ENCODE measurements at places on chromosomes 6 and 20. TPM values are rescaled to one million over a fixed set of nuclear protein-coding genes. Genes with fewer than 3 reads are reported as not detected.
A peak's percentile ranks its signal among the peaks of the same experiment; 100 is the strongest.

DNA sequence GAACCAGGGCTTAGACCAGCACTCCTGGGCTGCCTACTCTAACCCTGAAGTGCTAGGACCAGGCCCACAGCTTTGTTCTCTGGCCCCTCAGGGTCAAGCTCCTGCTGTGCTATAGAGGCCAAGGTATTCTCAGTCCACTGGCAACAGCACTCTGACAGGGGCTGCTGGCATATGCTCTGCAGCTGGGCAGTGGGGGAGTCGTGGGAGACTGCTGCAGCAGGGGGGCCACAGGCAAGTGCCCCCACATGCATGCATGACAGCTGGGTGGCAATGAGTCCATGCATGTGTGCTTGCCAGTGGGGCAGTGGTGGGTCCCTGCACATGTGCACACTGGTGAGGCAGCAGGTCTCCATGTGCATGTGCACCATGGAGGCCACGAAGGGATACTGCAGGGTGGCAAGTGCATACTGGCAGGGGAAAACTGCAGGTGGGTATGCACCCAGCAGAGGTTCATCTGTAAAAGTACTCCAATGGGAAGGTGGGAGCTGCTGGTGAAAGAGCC lies 364.9 kb upstream of the IRAK1BP1 start:
- no peak for DNase-seq

- no peak for DNase-seq
These were observed 93.1 kb downstream of the EPB41L2 start for GRCh38 chr6:130969791-130970491.

EDN3 gene
- total RNA-seq = not detected

- DNase-seq = no peak
These were observed 6.0 kb downstream of the MMP9 start for GRCh38 chr20:46014517-46015396.

SNRPB2 gene
- 23.1 TPM for total RNA-seq

- DNase-seq = no peak
These were observed 242.1 kb downstream of the CDC5L start for GRCh38 chr6:44629636-44630035.

GRCh38 chr6:135265278-135265677 lies 84.2 kb downstream of the MYB start:
- no peak for DNase-seq

- no peak for DNase-seq
These were observed 143.7 kb downstream of the REV3L start for GRCh38 chr6:111339294-111339693.

MEI4 gene
- total RNA-seq = 0.09 TPM

GRCh38 chr6:131636880-131637792 lies at the start of gene ENPP3:
Gene ENPP3 (plus strand): TSS chr6:131637302. CDS start chr6:131637385, 83 bp downstream.
- DNase-seq = no peak

MROH8 gene
- total RNA-seq = 2.7 TPM

DNA sequence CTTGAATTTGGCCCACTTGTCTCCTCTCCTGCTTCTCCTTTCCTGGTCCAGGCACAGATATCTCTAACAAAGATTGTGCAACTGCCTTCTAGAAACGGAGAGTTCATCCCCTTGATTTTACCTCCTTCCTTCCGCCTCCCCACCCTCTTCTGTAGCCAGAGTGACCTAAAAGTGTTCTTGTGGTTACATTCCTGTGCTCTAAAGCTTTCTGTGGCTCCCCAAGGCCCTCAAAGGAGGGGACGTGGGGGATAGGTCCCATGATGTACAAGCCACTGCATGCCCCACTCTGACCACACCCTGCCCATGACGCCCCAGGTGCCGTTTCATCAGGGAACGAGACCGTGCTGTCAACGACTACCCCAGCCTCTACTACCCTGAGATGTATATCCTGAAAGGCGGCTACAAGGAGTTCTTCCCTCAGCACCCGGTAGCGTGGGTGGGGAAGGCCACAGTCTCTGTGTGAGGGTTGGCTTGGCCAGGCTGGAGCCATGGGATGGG lies 8.2 kb downstream of the CDC25B start:
- DNase-seq = no peak

DNA sequence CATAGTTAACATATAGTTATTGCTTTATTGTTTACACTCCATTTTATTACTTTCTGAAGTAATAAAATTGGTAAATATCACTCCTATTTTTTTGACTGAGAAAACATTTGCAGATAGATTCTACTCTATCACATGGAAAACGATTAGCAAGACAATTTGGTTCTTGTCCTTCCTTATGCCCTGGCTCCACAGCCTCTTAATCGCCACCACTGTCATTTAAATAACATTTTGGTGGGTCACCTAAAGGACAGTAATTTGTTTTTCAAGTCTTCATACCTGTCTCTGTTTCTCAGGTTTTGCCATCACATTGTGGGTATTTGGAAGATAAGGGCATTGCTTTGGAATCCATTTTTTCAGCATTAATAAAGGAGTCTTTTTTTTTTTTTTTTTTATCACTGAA lies 521.5 kb upstream of the IRAK1BP1 start:
- no peak for DNase-seq

GRCh38 chr6:35388772-35389352 lies 46.5 kb downstream of the PPARD start:
- DNase-seq = no peak

GRCh38 chr6:72894091-72894490 lies 272.2 kb downstream of the KCNQ5 start:
- DNase-seq = no peak

GRCh38 chr6:43222418-43223059 lies 6.7 kb downstream of the DNPH1 start:
- no peak for DNase-seq

- no peak for DNase-seq
These were observed 1.2 kb upstream of the TBXT start for GRCh38 chr6:166168616-166169548.

- DNase-seq = no peak
These were observed 41.0 kb upstream of the RAB23 start for GRCh38 chr6:57262901-57263694.

DNA sequence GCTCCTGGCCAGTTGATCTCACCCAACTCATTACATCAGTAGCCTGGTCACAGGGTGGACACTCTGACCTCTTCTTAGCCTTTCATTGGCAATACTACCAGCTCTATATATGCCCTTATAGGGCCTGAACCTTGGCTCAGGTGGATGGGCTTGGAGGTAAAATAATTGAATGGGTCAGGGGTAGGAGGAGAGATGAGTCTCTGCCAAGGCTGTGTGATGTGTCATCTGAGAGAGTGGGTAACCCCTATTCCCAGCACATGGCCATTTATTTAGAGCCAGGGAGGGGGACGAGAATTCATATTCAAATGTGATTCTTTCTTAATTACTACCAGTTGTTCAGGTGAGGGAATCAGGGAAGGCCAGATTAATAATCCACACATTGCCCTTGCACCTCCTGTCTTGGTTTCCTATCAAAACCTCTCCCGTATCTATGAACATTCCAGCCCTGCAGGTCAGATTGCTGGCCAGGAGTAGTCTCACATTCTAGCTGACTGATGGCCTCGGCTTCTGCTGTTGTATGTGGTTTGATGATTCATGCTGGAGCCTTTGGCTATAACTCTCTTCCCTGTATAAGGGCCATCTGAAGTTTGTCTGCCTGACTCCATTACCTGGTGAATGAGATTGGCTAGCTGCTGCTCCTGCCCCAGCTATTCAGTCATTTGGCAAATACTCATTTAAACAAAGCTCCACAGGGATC lies 13.4 kb downstream of the C20orf173 start:
- peak; percentile 64 for DNase-seq

SOX4 gene
- 120 TPM for total RNA-seq

DNA sequence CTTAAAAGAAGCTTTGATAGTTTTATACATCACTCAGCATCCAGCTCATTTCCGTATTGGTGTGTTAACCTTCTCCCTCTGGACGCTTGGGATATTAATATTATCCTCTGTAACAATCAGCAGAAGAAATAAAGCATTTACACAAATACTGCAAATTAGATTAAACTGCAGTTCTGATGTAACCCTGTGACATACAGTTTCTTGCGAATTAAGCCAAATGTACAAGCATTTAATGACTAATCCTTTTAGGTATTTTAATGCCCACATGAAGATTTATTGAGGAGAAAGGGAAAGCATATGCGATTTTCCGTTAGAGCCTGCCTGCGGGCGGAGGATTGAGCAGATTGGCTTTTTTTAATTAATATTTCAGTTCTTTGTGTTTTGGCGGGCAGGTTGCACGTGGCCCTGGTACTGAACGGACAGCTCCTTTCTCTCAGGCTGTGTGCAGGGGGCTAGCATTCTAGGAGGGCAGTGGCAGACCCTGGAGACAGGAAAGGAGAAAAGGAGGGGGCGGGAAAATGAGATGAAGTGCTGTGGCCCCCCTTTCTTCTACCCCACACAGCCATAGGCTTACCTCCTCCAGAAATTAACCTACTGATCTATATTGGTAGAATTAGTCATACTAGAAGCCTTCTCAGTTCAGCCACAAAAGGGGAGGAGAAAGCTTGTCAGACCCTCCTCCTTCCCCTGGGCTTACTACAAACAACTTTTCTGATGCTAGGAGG lies 14.1 kb upstream of the TFAP2D start:
- DNase-seq = no peak

- DNase-seq = no peak
These were observed 115.0 kb downstream of the SCP2D1 start for GRCh38 chr20:18928626-18929025.

GRCh38 chr20:62134735-62135231 lies 8.4 kb downstream of the PSMA7 start:
- no peak for DNase-seq

Measured in Calu3 (cell line).